ENCODE measurements at places on chromosomes 2 and 18.

GRCh38 chr18:5015213-5015612, 181.8 kb downstream of the AKAIN1 start:
- no peak for DNase-seq

DNA sequence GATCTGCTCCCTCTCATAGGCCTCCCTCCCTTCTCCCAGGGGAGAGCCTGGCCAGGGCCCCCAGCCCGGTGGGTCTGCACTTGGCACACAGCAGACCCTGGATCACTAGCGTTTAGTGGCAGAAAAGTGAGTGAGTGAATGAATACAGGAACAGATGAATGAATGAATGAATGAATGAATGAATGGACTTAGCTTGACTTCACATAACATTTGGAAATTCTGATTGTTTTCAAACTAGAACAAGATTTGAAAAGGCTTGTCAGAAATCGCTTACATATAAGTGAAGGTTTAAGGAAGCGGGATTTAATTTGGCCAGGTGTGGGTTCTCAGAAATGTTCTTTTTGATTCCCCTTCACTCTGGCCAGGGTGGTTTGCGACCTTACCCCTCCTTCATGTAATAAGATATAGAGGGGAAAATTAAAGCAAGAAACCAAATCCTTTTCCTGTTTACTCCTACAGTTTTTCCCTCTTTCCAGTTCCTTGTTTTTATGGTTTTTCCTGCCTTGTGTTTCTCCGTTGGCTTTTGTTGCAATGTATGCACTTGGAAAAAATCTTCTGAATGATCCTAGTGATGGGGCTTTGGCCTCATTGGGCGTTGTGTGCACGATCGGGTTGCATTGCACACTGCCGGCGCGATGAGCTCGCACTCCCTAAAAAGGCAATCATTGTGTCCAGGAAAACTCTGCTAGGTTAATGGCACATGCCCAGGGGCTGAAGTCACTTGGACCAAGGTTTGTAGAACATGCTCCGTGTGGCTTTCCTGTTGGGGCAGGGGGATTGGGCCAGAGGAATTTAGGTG, 16.4 kb downstream of the LRRFIP1 start:
- DNase-seq: no peak

- DNase-seq: no peak
Measured at GRCh38 chr2:108916122-108916795, 72.8 kb downstream of the EDAR start.

- DNase-seq: no peak
Measured at GRCh38 chr2:171883275-171883893, 10.7 kb downstream of the SLC25A12 start.

DNA sequence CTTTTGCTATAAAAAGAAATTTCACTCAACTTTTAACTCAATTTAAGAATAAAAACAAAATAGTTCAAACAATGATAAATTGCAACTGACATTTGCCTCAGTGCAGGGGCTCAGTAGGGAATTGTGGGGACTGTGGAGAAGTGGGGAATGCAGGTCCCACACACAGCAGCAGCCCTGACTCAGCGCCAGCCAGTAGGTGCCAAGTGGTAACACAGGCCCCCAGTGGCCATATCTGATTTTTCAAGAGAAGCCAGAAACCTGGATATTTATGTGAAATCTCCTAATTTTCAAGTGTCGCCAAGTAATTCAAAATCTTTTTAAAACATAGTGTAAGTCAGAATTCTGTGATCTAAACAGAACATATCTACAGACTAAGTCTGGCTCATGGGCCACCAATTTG, 186.3 kb downstream of the EN1 start:
- no peak for DNase-seq

DNA sequence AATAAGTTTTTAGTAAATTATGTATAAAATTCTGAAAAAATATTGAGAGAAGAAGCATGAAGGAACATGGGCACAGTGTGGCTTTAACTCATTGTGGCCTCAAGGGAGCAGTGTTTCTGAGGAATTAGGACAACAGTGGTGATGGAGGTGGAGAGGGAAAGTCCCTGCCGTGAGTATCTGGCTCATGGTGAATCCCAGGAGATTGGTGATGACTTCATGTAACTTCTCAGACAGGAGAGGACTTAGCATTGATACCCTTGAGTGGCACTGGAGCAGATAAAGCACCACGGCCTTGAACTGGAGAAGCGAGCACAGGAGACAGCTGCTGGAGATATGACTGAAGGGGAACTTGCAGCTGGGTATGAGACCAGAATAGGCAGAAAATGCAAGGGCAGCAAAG, 35.0 kb upstream of the LRP1B start:
- DNase-seq: no peak

DNA sequence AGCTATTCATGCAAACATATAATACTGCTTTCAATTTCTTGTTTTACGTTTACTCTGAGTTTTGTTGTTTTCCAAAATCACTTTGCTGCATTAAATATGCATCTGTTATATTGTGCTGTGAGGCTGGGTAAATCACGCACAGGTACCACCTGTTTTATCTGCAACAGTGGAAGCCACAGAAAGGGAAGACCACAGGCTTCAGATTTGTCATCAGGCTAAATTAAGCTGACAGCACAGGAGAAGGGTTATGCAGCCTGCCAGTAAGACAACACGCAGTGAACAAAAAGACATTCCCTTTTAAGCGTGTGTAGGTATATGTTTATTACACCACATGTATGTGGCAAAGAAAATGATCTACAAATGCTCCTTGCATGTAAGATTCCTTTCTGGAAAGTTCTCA, 38.2 kb downstream of the ZNF516 start:
- no peak for DNase-seq

Measured in iPS DF 19.7 (cell line).